Mesothelial cell of epicardium (in vitro differentiated cells): ENCODE measurements at places on chromosomes 1 and 21.

- peaks cover 13% of the 10 kb centered on the region for H3K4me1 ChIP-seq
- H3K4me3 ChIP-seq = no peak overlapping the region
- DNase-seq = no peak
- H3K27me3 ChIP-seq = no peaks in the 10 kb centered on the region
- no peaks in the 10 kb centered on the region for H3K36me3 ChIP-seq
Observed at GRCh38 chr1:98221923-98222322, 301.1 kb upstream of the DPYD start.

DNA sequence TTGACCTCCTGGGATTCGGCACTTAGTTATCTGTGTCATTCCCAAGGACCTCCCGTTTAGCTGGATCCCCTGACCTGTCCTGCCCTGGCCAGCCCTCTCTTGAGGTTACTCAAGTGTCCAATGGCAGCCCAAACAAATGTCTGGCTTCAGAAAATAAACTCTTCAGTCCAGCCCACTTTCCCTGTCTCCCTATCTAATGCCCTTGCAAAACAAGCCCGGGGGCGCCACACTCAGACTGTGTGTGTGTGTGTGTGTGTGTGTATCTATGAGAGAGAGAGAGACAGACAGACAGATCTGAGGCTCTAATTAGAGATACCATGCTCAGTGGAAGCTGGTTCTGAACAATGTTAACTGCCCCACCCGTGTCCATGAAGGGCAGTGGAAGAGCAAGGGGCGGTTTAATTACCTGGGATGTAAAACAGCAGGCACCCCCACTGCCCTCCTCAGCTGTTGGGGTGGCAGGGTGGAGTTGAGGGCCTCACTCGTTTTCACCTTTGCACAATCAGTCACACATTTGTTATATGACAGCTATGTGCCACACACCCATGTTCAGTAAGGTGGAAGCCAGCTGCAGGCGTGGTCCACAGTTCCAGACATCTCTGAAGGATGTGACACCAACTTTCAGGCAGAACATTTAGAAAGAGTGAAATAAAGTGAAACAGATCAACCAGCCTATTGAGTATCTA, 57.4 kb downstream of the B3GALT5 start:
- H3K27ac ChIP-seq = peak overlapping the region; percentile 55
- H3K36me3 ChIP-seq = peaks cover 5% of the 10 kb centered on the region
- no peak for DNase-seq
- peaks cover 40% of the 10 kb centered on the region for H3K4me1 ChIP-seq
- H3K27me3 ChIP-seq = no peaks in the 10 kb centered on the region

GRCh38 chr1:228370941-228371740, 35.5 kb downstream of the TRIM11 start:
- H3K27ac ChIP-seq = no peak overlapping the region
- no peaks in the 10 kb centered on the region for H3K27me3 ChIP-seq
- no peak for DNase-seq
- no peak overlapping the region for H3K4me3 ChIP-seq

DNA sequence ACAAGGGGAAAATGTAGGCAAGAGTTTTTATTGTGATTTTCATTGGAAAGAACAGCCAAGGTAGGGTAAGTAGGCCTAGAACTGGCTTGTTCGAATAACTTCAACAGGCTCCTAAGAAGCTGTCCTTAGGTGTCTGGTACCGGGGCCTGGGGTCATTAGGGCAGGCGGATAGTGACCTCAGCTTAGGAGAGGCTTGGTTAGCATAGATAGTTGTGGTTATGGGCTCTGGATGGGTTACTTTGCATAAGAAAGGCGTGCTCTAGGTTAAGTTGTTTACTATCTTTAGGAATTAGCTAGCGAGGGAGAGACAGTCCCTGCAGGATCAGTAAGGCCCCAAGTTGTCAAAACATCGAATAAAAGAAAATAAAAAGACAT, 20.7 kb upstream of the HPCAL4 start:
- no peak overlapping the region for H3K27ac ChIP-seq
- H3K36me3 ChIP-seq = no peaks in the 10 kb centered on the region
- H3K4me3 ChIP-seq = no peak overlapping the region
- no peak for DNase-seq
- peaks cover 78% of the 10 kb centered on the region for H3K27me3 ChIP-seq

DNA sequence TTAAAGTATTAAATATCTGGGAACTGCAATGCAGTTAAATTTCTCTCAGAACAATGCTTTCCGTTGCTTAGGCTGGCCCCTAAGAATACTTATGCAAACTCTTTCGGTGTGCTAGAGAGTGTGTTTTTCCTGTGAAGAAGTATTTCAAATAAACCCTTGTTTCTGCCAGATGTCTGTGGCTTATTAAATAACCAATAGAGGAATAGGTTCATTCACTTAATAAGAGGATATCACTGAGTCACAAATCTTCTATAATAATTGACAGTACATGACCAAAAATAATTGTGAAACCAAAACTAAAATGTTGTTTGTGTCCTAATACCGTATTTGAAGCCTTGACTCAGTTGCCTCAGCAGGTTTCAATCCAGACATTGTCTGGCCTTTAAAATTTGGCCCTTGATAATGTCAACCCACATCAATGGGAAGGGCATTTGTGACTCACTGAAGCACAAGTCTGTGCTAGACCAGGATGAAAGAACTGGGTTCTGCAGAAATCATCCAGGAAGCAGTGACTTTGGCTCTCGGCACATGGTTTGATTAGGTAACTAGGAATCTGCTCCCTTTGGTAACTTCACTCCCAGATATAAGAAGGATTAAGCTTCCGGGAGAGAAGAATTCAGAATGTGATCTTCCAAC, 104.2 kb upstream of the BARHL2 start:
- no peaks in the 10 kb centered on the region for H3K36me3 ChIP-seq
- no peak for DNase-seq
- H3K27me3 ChIP-seq = peaks cover 52% of the 10 kb centered on the region
- no peaks in the 10 kb centered on the region for H3K4me1 ChIP-seq

GRCh38 chr1:84665703-84666317, 24.5 kb downstream of the SSX2IP start:
- no peak overlapping the region for H3K27ac ChIP-seq
- no peaks in the 10 kb centered on the region for H3K27me3 ChIP-seq
- no peak overlapping the region for H3K4me3 ChIP-seq
- H3K4me1 ChIP-seq = peaks cover 6% of the 10 kb centered on the region
- no peak for DNase-seq

DNA sequence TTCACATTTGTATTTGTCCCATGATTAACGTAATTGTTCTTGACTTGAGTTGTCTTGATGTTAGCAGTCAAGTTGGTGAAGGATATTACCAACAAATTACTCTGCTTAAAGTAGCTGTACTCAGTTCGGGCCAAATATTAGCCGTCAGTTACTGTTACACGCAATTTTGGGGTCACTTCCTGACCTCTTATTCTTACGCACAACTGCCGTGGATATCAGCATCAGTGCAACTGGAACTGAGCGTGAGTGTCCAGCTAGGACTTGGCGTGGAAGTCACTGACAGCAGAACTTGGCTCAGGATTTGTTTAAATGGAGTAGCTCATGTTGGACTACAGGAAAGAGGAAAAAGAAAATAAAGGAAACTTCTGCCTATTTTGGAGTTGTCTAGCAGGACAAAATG, 56.4 kb downstream of the ADAMTS1 start:
- H3K4me1 ChIP-seq = peaks cover 56% of the 10 kb centered on the region
- H3K27me3 ChIP-seq = no peaks in the 10 kb centered on the region
- DNase-seq = no peak

DNA sequence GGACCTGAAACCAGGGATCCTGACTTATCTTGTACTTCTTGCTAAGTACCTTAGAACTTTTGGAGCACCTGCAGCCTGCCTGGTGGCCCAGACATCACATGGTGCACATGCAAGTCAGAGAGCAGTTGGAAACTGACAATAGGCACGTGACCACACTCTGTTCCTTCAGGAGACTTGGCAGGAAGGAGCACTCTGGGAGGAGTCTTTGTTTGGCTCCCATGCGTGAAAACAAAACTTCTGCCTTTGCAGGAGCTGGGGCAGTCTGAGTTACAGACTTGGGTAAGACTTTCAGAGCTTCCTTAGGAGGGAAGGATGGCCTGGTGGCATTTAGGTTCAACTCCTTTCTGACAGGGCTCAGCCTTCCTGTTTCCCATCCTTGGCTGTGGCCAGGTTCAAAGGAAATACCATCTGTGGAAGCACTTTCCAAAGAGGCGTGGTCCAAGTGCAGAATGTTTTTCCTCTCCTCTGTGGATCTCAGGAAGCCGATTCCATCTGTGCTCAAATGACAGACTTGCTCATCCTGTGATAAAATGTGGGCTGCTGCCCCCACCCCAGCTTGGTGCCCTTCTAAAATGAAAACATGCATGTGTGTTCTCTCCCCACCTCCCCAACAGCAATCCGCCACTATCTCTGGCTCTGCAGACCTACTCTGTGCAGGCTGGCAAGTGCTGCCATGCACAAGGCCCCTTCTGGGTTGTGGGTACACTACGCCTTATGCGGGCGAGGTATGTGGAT, 14.1 kb upstream of the ZNF436 start:
- H3K4me3 ChIP-seq = no peak overlapping the region
- H3K27ac ChIP-seq = no peak overlapping the region
- H3K36me3 ChIP-seq = peaks cover 3% of the 10 kb centered on the region
- peaks cover 24% of the 10 kb centered on the region for H3K4me1 ChIP-seq
- H3K27me3 ChIP-seq = no peaks in the 10 kb centered on the region

DNA sequence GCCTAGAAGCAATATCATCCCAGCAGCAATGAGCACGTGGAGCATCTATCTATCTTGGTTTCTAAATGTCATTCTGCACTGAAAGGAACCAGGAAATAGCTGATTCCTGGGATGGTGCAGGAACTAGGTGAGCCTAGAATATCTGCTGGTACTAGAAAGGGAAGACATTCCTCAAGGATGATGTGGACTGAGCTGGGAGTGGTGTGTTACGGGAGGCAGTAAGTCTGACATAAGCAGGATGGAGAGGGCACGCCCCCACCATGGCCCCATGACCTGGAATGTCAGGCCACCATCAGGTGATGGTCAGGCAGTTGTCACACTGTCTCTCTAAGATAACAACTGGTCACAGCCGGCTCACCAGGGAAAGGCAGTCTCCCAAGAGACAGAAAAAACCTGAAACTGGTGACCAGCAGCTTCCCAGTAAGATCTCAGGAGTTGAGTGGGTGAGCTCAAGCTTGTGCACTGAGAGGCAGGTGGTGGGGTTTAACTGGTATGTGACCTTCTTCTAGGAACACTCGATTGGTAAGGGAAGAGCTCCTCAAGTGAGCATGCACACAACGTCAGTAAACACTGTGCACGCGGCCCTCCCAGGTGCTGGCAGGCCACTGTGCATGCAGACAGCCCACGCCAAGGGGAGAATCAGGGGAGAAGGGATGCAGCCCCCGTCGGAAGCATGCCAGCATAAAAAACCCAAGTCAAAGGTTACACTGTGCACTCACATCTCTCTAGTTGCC, 148.7 kb downstream of the ADSS2 start:
- no peaks in the 10 kb centered on the region for H3K27me3 ChIP-seq
- H3K4me1 ChIP-seq = peaks cover 39% of the 10 kb centered on the region
- H3K27ac ChIP-seq = peak overlapping the region; percentile 48
- H3K4me3 ChIP-seq = no peak overlapping the region
- no peak for DNase-seq

DNA sequence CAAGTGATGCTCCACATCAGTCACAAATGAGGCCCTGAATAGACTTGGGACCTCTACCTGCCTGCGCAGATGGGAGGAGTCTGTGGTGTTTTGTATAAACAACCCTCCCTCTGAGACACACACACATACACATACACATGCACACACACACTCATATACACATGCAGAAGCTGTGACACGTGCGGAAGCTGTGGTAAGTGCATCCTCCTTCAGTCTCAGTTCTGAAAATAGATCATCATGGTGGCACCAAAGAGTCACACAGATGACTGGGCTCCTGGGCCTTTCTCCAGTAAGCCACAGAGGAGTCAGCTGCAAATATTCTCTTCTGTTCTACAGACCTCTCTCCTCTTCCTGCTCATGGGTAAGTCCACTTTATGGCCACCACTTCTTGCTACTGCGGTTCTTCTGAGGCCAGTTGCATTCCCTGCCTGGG, at the start of gene LY9:
Gene LY9 (plus strand): TSS at position 224 of the 433 bp plus-strand sequence. CDS start 14 bp downstream, at position 238.
- no peaks in the 10 kb centered on the region for H3K27me3 ChIP-seq
- no peak within 1 kb of the TSS for H3K27ac ChIP-seq
- H3K4me3 ChIP-seq = no peak within 1 kb of the TSS
- H3K4me1 ChIP-seq = no peaks in the 10 kb centered on the region
